ENCODE measurements at places on chromosomes 7 and 10.

DNA sequence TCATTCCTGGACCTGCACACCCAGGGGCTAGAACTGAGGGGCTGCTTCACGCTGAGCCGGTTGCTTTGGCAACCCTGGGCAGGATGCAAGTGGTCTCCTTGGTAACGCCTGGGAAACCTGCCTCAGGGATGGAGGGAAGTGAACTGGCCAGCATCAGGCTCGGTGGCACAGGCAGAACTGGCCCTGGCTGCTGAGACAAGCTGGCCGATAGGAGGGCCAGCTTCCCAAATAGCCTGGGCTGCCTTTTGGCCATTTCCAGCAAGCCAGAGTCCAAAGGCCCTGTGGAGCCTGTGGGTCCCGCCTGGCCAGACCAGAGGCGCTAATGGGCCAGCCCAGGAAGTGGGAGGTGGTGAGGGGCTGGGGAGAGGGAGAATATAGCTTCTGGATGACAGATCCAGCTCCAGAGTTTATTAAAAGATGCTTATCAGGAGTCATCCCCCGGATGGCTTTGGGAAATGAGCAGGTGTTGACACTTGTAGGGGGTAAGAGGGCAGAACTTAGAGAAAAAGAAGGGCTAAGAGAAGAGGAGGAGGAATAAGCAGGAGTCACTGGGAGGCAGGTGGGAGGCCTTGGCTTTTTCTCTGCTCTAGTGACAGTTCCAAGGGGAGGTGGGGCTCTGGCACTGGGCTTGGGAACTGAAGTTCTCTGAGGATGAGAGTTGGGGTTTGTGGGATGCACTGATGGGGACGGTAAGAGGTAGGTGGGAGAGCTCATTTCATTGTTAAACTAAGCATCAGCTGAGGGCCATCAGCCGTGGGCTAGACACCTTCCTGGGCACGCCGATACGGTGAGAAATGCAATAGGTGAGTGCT lies 9.6 kb downstream of the NEURL1 start:
- DNase-seq: peak; percentile 17

GRCh38 chr10:120005207-120006201 lies 113.0 kb downstream of the SEC23IP start:
- DNase-seq: peak; percentile 43

- DNase-seq: no peak
Observed at GRCh38 chr10:61157182-61157581, 213.2 kb upstream of the RHOBTB1 start.

DNA sequence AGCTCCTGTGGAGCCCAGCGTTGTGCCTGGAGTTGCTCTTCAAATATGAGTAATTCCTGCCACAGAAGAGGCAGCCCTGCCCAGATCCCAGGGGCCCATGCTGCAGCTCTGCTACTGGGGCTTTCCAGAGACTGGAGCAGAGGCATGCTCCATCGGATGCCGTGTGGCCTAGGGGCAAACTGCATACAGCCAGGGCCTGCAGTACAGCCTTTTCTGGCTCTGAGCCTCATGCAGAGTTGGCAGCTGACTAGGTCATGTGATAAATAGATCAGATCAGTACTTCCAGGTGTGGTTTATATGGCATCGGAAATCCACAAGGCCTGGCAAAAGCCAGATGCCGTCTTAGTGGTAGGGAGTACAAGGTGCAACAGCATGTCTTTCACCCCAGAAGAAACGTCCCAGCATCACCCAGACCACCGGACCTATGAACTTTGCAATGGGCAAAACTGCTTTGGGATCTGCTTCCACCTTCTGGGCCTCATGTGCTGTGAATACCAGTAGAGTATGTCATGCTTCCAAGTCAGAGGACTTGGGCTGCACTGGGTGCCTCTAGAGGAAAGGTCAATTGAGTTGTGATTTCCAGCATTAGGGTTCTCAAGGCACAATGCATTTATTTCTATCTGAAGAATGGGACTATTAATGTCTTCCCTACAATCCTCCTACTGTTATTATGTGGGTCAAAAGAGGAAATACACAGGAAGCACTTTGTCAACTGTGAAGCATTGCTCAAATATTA lies 250.7 kb upstream of the ZNF32 start:
- no peak for DNase-seq

GRCh38 chr7:100675581-100676350 lies 2.2 kb downstream of the GNB2 start:
- DNase-seq: peak; percentile 87

- DNase-seq: no peak
Observed at GRCh38 chr7:2675256-2675764, 12.7 kb upstream of the AMZ1 start.

- DNase-seq: peak; percentile 71
Observed at GRCh38 chr10:25934621-25935139, 651 bp downstream of the MYO3A start.

DNA sequence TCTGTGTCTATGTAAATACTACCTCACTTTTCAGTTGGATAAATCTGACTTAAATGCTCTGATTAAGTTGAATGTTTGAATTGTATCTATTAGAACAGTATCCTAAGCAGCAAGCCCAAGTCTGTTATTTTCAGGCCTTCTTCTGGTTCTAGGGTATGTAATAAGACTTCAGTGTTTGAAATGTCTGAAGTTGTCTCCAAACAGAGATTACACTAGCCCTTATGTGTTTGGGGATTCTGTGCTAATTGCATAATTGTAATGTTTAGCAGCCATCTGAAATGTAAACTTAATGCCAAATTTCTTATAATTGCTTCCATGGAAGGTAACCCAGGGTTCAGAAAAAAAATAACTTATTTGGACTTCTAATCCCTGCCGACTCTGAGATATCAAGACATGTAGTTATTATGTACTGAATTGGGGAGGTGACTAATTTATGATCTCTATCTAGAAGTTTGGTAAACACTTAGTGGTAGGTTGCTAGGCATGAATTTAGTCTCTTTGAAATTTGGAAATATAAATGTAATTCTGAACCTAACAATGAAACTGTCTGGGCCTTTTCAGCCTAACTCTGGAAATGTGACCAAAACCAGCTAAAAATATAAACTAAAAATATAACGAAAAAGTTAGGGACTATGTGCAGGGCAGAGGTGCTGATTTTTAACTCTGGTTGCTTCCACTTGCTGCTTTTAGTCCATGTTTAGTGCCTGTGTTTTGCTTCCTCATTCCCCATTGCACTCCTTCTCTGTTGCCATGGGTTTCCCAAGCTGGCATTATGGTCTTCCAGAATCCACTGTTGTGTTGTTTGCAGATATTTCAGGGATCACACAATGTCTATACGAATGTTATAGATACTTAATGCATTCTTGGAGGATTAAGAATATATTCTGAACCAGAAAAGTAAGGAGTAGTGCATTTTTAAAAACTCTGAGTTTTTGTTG lies 54.8 kb downstream of the MCU start:
- DNase-seq: no peak

DNA sequence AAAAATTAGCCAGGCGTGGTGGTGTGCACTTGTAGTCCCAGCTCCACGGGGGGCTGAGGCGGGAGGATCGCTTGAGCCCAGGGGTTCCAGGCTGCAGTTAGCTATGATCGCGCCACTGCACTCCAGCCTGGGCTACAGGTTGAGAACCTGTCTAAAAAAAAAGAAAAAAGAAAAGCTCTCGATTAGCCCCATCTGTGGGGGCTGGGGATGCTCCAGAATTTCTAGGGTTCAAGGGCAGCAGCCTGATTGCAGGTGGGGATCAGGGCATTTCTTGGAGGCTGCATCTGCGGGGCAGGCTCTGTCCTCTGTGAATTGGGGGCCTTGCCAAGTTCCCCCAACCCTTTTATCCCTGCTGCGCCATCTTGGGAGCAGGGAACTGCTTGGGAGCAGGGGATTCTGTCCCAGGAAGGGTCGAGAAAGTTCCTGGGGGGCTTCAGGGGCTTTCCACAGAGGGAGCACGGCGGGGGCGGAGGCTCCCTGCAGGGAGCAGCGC lies 651 bp upstream of the ARPC1A start:
- peak; percentile 32 for DNase-seq

DNA sequence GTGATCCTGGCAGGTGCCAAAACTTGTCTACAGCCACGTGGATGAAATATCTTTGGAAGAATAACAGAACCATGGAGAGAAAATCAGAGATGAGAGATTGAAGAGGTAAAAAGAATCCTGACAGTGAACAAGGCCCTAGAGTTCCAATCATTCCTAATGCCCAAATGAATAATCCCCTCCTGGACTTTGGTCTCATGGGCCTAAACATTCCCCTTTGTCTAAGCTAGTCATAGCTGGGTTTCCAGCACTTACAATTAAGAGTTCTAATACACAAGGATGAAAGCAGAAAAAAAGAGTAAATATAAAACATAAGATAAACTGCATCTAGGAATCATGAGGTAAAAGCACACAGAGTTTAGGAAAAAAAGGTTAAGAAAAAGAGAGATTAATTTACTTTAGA lies 40.2 kb downstream of the ARHGAP12 start:
- DNase-seq: no peak

- no peak for DNase-seq
Observed at GRCh38 chr10:131701131-131701947, 199.5 kb upstream of the PPP2R2D start.

DNA sequence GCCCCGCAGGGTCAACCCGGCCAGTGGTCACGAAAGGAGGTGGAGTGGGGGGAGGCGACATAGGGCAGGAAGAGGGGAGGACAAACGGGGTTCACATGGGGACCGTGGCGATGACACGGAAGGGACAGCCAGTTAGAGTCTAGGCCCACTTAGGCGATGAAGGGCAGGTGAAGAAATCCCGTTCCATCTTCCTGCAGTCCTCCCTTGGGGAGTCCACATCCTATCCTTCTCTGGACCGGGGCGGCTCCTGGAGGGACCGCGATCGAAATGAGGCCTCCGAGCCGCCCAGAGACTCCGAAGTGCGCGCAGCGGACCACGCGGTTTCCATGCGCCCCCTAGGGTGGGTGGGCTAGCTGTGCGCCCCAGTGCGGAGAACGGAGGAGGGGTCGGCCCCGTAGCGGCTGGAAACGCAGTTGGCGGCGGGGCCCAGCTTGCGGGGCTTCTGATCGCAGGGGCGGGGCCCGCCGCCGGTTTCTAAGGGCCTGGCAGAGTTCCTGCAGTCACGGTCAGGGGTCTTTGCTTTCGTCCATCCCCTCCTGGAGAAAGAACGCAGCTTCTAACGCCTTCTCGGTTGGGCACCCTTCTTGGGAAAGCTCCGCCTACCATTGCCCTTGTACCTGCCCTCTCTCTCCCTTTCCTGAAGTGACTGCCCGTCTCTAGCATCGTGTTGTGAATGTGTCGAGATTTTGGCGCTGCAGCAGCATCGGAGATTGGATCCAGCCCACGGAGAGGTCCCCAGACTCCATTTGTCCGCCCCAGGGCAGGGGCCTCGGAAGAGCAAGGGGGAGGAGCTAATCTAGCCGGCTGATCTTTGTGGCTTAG lies 17.9 kb upstream of the TMEM225B start:
- DNase-seq: peak; percentile 88

DNA sequence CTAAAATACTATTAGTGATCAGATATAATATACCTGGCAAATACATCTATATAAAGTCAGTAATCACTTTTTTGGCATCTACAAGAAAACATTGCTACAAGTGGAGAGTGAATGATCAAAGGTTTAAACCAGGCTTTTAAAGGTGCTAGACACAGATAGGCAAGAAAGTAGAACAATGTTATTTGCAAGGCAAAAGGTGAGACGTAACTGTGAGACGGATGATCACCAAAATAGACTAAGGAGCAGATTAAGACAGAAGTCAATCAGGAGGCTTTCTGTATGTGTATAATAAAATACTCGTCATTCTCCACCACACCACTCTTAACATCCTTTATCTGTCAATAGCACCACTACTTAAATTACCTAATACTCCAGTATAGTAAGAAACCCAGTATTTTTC lies 8.3 kb downstream of the ANXA7 start:
- DNase-seq: no peak

DNA sequence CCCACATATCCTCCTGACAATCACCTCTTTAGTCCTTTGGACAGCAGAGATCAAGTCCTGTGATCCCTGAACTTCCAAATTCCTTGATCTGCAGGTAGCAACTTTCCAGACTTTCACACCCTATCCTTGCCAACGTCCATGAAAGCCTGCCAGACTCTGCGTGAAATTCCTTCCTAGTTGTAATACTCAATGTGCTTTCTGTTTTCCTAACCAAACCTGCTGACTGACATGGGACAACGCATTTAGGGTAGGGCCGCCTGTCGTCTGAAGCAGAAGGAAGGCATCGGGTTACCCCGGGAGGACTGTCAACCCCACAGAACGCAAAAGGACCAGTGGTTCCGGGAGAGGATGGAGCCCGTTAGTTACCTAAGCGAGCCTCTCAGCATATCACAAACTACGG lies 23.9 kb downstream of the ITGA8 start:
- DNase-seq: peak; percentile 12

GRCh38 chr7:50644114-50644513 lies 78.9 kb upstream of the DDC start:
- no peak for DNase-seq

DNA sequence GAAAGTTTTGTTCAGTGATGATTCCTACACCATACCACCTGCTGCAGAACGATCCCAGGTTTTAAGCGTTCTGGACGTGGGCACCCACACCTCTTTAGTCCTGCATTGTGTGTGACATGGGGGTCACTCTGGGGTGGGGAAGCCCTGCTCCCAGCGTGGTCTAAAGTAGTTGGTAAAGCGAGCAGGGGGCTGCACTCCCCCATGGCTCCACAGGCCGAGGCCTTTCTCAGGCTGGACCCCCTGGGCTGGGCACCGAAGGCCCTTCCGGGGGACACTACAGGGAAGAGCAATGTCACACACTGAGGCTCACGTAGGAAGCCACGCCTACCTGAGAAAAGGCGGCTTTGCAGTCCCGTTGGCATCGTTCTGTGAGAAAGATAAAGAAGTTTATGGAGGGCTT lies 12.3 kb downstream of the BRI3 start:
- no peak for DNase-seq

- peak; percentile 74 for DNase-seq
Observed at GRCh38 chr7:380139-380485, 90.1 kb downstream of the FOXL3 start.

DNA sequence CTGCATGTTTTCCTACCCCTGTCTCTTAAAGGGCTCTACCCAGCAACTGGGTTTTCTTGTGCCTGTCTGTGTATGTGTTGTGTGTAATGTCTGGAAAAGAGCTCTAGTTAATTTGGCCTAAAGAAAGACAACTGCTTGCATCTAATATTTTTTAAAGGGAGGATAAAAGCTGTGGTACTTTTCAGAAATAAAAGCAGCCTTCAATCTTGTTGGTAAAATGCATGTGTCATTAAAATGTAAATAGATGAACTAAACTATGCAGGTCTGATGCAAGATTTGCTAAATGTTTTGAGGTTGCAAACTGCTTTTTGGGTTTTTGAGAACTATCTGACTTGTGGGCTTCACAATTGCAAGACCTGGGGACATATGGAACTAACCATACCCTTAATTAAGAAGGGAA lies 445.3 kb downstream of the HTR7 start:
- DNase-seq: no peak

DNA sequence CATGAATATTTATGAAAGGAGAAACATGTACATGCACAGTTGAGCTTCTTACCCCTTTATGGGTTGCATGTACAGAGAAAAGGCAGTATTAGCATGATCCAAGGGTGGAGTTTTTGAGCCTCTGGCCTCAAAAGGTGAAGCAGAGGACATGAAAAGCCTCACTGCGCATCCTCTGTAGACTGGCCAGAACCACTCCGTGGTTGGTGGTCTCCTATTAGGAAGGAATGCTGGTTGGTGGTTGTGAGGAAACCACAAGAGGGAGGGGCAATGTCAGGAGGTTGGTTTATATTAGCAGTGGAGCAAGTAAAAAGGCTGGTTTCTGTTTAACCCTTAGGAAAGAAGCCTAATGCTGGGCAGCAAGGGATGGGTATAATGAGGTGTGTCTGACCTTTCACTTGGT lies 37.5 kb downstream of the AHCYL2 start:
- DNase-seq: no peak

- DNase-seq: peak; percentile 91
Observed at GRCh38 chr10:95246582-95247051, 44.2 kb downstream of the PDLIM1 start.
